ENCODE measurements at places on chromosomes 7 and 10.

- DNase-seq, result no peak
These were observed 113.1 kb downstream of the USP6NL start for GRCh38 chr10:11498399-11498798.

GRCh38 chr10:132479024-132479602, 58.5 kb upstream of the INPP5A start:
- DNase-seq, result no peak

GRCh38 chr7:146728611-146729010, 612.0 kb downstream of the CNTNAP2 start:
- DNase-seq, result no peak

GRCh38 chr10:131972474-131973071, 9.2 kb downstream of the BNIP3 start:
- no peak for DNase-seq

DNA sequence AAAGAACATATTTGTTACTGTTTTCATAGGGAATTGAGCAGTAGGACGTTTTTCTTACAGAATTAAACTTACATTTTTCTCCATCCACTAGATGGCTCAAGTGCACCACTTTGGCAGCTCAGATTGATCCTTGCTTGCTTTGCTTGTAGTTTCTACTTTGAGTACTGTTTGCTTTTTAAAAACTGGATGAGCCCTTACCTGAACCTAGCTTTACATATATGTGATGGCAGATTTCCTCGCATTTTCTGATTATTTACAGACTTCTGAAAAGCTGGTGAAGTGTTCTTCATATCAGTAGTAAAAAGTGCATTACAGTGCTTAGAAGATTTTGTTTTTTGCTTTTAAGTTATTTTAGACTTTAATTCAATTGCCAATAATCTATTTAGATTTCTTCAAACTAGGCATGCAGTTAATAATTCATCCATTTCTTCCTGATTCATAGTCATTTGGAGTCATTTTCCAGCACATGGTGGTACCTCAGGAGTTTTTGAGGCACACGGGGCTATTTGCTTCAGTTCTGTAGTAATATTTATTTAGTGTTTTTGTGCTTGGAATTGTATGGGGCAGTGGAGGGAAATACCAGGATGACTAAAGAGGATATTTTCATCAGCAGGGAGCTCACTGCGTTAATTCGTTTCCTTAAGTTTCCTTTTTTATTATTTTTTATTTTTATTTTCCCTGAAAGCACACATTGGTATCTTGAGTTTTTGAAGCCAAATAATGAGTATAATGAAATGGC, 57.3 kb downstream of the MAPK8 start:
- no peak for DNase-seq

- DNase-seq, result no peak
These were observed 28.2 kb downstream of the ZCCHC24 start for GRCh38 chr10:79417266-79417665.

DNA sequence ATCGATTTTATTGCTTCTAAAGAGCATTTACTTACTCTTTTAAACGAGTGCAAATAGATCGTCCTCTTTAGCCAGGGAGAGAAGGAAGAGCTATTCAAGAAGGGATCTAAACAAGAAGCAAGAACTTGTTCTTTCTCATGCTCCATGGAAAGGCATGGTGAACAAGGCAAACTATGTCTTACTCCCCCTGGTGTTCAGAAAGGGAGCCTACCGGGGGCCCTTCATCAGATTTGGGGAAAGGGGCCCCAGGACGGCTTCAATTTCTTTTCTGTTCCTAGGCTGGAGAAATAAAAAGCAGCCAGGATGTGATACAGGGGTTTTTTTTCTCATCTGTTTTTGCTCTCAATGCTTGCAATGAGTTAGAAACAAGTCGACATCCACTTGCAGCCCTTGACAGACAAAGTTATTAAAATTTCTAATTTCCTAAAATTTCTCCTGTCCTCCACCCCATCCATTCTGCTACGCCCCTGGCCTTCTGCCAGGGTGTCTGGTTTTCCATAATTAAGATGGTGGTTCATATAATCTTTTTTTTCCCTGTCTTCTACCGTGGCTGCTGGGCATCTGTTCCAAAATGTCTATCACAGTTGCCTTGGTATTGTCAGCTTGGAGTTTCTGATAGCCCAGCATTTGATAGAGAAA, 214.4 kb downstream of the CREB5 start:
- no peak for DNase-seq

DNA sequence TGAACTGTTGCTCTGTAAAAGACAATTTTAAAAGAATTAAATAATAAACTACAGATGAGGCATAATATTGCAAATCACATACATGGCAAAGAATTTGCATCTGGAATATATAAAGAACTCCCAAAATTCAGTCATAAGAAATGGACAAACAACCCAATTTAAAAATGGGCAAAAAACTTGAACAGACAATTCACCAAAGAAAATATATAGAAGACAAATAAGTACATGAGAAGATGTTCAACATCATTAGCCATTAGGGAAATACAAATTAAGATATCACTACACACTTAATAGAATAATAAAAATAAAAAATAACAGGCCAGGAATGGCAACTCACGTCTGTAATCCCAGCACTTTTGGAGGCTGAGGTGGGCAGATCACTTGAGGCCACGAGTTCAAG, 22.0 kb upstream of the TNPO3 start:
- no peak for DNase-seq

DNA sequence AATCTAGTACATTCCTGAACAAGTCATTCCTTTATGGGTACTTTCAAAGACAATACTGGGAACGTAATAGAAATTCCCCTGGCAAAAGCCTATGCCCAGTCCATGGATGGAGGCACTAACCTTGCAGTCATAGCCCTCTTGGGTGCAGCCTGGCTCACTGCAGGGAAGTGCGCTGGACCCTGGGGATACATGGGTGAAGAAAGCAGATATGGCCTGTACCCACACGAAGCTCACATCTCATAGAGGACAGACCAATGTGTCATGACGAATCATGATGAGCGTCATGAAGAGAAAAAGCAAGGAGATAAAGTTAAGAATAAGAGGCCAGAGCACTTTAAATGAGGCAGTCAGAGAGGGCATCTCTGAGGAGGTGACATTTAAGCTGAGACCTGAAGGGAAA, 11.8 kb downstream of the PRLHR start:
- no peak for DNase-seq

- DNase-seq, result no peak
These were observed 17.9 kb upstream of the PRKAR1B start for GRCh38 chr7:744854-745430.

DNA sequence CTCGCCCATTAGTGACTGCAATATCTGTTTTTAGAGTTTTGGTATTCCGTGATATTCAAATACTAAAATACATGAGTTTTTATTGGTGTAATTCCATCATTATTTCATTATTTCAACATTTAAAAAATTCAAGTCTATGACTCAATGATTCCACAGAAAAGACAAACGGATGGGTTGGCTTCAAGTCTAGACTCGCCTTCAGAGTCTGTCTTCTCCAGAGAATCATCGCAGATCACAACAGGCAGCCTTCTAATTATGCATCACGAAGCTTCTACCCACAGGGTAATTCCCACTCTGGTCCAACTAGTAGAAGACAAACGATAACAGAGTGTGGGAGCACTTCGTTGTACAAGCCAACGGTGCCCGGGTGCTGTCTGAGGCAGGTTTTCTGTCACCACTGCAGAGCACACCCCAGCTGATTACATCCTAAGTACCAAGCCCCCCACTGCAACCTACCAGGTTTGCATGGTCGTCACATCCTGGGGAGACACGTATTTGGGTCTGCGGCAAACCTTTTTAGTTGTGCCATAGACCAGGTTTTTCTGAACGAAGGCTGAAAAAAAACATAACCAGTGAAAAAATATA, 28.9 kb downstream of the PARP12 start:
- no peak for DNase-seq

GRCh38 chr10:132136097-132136521, 50.6 kb upstream of the DPYSL4 start:
- no peak for DNase-seq

DNA sequence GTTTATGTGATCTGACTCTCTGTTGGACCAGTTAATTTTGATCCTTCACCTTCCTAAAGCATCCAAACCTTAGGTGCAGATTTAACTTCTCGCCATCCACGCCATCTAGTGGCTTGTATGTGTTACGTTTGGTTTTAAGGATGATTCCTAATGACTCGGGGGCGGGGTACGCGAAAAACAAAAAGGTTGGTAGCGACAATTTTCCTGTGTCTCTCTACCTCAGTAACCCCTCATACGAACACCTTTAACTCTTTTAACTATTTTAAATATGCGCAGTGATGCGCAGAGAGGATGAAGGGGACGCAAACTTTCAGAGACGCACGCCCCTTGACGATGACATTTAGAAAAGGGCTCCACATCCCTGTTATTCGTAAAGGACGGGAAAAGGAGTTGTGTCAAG, 714 bp upstream of the KCND2 start:
- peak; percentile 46 for DNase-seq

DNA sequence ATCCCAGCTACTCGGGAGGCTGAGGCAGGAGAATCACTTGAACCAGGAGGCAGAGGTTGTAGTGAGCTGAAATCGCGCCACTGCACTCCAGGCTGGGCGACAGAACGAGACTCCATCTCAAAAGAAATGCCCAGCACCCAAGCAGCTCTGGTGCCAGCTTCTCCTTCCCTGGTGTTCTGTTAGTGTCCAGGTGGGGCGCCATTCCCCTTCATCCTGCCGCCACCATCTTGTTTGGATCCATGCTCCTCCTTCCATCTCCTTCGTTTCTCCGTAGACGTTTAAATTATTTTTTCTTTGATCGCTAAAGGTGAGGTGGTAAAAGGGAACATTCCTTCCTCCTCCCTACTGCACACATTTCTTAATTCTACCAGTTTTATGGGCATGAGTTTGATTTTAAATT, 30.3 kb downstream of the PROSER2 start:
- DNase-seq, result no peak

GRCh38 chr7:130947792-130948580, 214.0 kb upstream of the KLF14 start:
- DNase-seq, result no peak

- no peak for DNase-seq
These were observed 59.0 kb downstream of the VSTM4 start for GRCh38 chr10:49056356-49056755.
